ENCODE measurements at places on chromosomes 1 and 21.

GRCh38 chr21:44869781-44870747 lies 3.4 kb downstream of the PTTG1IP start:
- DNase-seq, result no peak

- no peak for DNase-seq
Observed at GRCh38 chr1:9263984-9264872, 28.5 kb upstream of the SPSB1 start.

DNA sequence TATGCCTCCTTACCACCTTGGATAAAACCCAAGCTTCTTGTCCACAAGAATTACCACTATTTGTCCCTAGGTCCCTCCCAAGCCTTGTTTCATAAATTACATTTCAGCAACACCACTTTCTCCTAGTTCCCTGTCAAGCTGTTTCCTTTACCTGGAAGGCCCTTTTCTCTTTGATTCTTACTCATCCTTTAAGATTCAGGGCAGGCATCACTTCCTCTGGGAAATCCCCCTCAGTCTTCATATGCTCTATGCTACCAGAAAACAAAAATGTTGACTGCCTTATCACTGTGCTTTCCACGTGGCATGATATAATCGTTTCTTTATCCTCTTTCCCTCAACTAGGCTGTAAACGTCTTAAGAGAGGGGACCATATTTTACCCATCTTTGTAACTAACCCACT lies 102.7 kb downstream of the LYST start:
- DNase-seq, result no peak

DNA sequence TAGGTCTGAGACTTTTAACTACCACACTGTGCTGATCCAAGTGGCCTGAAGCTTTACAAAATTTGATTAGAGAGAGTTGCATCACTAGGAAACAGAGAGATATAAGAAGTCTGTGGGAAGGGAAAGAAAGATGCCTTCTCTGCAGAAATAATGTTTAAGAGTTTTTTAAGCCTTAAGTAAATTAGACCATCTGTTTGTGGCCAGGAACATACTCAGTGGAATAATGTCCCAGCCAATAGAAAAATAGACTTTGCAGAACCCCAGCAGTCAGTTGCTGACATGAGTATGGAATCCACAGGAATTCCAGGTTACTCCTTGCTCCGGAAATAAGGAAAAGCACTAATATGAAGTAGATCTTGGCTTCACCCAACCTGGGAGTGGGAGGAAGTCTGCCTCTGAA lies 144.8 kb downstream of the ST6GALNAC5 start:
- no peak for DNase-seq

DNA sequence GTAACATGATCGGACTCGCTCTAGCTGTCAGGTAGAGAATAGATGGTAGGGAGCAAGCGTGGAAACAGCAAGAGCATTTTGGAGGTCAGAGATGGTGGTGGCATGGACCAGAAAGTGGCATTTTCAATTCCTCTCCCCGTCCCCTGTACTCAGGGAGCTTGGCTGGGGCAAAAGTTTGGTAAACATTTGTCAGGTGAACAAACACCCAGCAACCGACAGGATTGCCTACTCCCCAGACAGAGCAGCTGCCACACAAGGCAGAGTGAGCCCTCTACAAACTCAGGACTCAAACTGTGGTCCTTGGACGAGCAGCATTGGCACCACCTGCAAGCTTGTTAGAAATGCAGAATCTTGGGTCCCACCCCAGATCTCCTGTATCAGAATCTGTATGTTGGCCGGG lies 14.3 kb downstream of the PTAFR start:
- DNase-seq, result no peak

Data from NAMALWA (cell line).